CD4-positive, alpha-beta T cell (primary cell): ENCODE measurements at places on chromosomes 16 and 17.

DNA sequence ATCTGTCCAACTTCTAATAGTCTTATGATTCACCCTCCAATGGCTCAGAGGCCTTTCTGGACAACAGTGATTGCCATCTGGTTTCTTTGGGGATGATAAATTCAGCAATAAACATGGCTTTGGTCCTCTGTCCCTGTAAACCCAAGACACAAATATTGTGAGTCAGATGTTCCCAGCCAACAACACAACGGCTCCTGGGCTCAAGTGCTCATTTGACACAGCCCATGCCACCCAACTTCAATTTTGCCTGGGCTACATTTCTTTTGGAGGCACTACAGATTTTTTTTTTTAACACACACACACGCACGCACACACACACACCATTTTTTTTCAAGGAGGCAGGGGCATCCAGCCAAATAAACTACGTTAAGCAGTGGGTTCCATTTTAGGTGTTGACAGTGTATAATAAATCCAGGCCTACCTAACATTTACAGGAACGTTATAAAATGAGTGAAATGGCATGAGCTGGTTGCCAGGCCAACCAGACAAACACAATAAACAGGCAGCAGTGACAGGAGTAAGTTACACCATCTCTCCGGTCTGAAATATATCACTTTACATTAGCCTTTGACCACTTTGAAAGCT is 939.9 kb upstream of the SOX9 start:
- no peak overlapping the region for H3K27ac ChIP-seq
- DNase-seq = no peak
- no peaks in the 10 kb centered on the region for H3K4me1 ChIP-seq
- no peak overlapping the region for H3K4me3 ChIP-seq

DNA sequence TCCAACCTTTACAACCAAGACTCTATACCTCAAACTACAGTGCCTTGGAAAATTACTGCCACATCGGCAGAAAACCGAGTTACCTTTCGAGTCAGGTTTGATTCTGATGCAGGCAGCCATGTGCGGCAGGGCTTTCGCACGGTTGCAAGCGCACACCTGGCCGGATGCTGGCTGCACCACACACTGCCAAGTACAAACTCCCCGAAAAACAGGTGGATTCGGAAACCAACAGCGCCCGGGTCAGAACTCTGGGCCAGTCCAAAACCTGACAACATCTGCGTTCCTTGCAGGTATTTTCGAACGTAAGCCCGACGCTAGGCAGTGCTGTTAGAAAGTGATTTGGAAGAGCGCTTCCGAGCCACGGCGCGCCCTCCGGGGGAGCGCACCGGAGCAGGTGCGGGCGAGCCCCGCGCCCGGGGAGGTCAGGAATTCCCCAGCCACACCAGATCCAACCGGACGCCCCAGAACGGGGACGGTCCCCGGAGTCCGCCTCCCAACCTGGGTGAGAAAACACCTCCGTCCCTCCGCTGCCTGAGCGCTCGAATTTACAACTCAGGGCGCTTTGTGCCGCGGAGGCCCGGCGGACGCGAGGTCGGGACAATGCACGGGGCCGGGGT is 1.2 kb downstream of the USP7 start:
- H3K4me3 ChIP-seq = peak overlapping the region; percentile 68
- H3K4me1 ChIP-seq = peaks cover 56% of the 10 kb centered on the region
- no peaks in the 10 kb centered on the region for H3K27me3 ChIP-seq
- peak; percentile 73 for DNase-seq

DNA sequence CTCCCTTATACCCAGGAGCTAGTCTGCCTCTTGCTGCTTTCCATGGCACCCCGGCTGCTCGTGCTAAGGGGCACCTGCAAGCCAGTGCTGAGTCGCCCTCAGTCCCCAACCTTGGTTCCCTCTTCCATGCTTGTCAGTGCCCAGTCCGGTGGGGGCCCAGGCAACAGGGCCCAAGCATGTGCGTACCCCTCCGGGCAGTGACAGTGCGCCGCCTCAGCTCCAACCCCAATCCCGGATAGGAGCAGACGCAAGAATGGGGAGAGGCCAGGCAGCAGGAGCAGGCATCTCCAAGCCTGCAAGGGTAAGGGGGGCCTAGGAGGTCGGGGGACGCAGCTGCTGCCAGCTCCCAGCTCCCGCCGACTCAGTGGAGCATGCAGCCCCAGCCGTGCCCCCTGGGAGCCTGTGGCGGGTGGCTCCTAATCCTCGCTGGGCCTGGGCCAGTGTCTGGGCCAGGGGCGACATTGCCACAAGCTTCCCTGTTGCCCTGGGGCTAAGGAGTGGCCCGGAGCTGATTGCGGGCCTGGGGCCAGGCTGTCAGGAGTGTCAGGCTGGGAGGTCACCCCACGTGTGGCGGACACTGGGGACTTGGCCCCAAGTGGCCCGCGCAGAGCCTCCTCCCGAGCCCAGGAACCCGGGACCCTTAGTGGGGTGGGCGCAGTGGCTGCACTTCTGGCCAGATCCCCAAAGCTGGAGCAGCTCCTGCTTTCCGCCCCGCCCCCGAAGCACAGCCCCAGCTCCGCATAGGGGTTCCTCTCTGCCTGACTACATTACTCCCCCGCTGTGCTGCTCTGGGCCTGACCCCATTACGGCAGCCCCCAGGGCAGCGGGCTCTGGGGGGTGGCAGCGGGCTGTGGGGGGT is 9.8 kb downstream of the CPD start:
- H3K36me3 ChIP-seq = peaks cover 40% of the 10 kb centered on the region
- no peak overlapping the region for H3K27ac ChIP-seq
- no peaks in the 10 kb centered on the region for H3K4me1 ChIP-seq
- DNase-seq = no peak

DNA sequence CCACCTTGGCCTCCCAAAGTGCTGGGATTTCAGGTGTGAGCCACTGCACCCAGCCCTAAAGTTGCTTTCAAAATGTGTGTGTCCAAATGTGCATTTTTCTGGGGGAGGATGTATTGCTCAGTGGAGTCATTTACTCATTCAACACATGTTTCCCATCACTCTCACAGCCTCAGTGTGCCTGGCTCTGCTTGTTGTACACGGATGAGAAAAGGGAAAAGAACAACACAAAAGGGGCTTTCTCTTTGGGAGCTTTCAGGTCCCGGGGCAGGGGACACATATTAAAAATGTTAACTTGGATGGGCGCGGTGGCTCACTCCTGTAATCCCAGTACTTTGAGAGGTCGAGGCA is 1.7 kb upstream of the PPL start:
- peaks cover 13% of the 10 kb centered on the region for H3K4me1 ChIP-seq
- H3K4me3 ChIP-seq = no peak overlapping the region
- peaks cover 38% of the 10 kb centered on the region for H3K27me3 ChIP-seq
- no peak overlapping the region for H3K27ac ChIP-seq
- no peaks in the 10 kb centered on the region for H3K36me3 ChIP-seq

- H3K36me3 ChIP-seq = peaks cover 18% of the 10 kb centered on the region
- peak overlapping the region; percentile 85 for H3K4me3 ChIP-seq
- DNase-seq = no peak
Measured at GRCh38 chr16:68022278-68022727, 729 bp downstream of the DDX28 start.

DNA sequence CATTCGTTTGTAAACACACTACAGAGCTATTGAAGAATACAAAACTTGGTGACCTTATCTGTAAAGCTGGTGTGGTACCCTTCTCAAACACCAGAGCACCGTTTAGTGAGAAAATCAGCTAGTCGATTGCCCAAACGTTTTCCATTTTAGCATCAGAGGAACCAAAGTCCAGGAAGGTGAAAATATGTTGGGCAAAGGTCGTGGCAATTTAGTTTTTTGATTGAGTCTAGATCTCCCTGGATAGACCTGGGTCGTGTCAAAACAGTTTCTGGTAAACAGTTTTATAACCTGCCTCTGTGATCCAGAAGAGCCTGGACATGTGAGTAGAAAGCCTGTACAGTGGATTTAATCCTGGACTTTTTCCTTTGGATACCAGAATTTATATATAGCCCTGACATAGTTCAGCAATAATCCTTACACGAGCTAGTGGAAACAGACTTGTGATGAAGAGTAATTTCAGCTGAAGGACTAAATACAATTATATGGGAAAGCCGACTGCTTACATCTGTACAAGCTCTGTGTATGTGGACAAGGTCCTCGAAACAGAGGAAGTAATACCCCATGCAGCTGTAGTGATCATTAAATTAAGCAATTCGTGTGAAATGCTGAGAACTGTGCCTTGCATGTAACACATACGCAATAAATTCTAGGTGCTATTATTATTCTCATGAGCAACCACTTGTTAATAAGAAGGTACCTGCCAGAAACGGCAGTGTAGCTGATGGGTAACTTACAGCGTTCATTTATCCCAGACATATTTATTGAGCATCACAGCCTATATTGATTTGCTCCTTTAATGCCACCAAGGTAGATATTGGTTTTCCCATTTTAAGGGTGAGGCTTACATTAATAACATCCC is 72.5 kb downstream of the MAP2K6 start:
- H3K27me3 ChIP-seq = no peaks in the 10 kb centered on the region
- DNase-seq = no peak
- H3K4me3 ChIP-seq = no peak overlapping the region

DNA sequence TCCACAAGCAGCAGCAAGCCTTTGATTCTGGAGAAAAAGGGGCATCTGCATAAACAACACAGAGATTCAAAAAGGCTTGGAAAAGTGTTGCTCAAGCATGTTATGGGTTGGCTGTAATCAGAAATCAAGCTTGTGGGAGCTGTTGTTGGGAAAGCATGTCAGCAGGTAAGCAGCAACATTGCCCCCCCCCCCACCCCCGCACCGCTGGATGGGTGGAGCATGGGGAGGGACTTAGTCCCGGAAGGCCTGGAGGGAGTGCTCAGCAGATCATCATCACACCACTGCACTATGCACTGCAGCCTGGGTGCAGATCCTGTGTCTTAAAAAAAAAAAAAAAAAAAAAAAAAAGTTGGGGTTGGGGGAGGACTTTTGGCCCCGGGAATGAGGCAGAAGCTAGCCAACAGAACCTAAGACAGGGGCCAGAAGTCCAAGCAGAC is 16.8 kb upstream of the AKAP1 start:
- DNase-seq = no peak
- no peaks in the 10 kb centered on the region for H3K36me3 ChIP-seq
- H3K27me3 ChIP-seq = peaks cover 3% of the 10 kb centered on the region
- no peaks in the 10 kb centered on the region for H3K4me1 ChIP-seq

DNA sequence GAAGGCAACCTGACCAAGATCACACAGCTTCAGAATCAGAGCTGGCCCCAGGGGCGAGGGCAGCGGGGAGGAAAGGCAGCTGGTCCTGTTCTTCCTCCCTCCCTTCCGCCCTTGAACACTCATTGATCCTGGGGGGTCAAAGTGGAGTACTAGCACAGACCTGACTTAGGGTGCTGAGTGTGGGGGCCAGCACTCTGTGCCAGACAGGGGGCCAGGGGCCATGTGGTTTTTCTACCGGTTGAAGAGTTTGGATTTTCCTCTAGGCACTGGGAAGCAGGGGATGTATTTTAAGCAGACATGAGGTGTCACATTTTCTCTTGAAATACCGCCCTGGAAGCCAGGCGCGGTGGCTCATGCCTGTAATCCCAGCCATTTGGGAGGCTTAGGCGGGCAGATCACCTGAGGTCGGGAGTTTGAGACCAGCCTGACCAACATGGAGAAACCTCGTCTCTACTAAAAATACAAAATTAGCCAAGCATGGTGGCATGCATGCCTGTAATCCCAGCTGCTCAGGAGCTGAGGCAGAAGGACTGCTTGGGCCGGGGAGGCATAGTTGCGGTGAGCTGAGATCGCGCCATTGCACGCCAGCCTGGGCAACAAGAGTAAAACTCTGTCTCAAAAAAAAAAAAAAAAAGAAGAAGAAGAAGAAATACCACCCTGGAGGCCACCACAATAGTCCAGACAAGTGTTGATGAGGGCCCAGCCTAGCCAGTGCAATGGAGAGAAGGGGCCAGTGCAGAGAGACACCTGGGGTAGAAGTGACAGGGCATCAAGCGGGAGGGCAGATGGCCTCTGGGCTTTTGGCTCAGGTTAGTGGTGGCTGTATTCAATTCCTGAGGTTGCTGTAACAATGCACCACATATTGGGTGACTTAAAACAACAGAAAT is 15.3 kb downstream of the OSBPL7 start:
- H3K27me3 ChIP-seq = no peaks in the 10 kb centered on the region
- DNase-seq = no peak
- H3K4me3 ChIP-seq = no peak overlapping the region
- H3K36me3 ChIP-seq = peaks cover 43% of the 10 kb centered on the region

DNA sequence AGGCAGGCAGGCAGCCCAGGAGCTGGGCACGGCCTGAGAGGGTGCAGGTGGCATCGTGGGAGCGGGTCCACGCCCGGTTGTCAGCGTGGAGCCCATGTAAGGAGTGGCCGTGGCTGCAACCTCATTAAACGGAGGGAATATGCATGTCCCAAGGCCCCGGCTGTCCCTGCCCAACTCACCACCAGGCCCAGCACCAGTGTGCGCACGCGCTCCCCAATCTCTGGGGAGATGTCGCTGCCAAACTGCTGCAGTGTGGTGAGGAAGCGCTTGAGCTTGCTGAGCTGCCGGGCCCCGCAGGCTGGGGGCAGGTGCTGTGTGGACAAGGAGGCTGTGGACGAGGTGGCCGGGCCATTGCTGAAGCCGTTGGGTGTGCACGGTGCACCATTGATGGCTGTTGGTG is 25.6 kb upstream of the PABPN1L start:
- no peak overlapping the region for H3K4me3 ChIP-seq
- no peaks in the 10 kb centered on the region for H3K36me3 ChIP-seq
- H3K27ac ChIP-seq = no peak overlapping the region
- H3K27me3 ChIP-seq = no peaks in the 10 kb centered on the region
- no peak for DNase-seq
- no peaks in the 10 kb centered on the region for H3K4me1 ChIP-seq

GRCh38 chr17:65690626-65691310 is 129.3 kb upstream of the AXIN2 start:
- DNase-seq = peak; percentile 1
- H3K27me3 ChIP-seq = no peaks in the 10 kb centered on the region
- H3K36me3 ChIP-seq = no peaks in the 10 kb centered on the region
- H3K4me3 ChIP-seq = no peak overlapping the region
- H3K27ac ChIP-seq = no peak overlapping the region

GRCh38 chr17:1197379-1197778 is 17.6 kb upstream of the ABR start:
- no peak for DNase-seq
- peaks cover 52% of the 10 kb centered on the region for H3K4me1 ChIP-seq
- H3K27me3 ChIP-seq = no peaks in the 10 kb centered on the region
- H3K36me3 ChIP-seq = no peaks in the 10 kb centered on the region
- H3K27ac ChIP-seq = peak overlapping the region; percentile 4

GRCh38 chr16:17312094-17312710 is 158.6 kb downstream of the XYLT1 start:
- H3K36me3 ChIP-seq = no peaks in the 10 kb centered on the region
- peaks cover 12% of the 10 kb centered on the region for H3K4me1 ChIP-seq
- DNase-seq = no peak
- H3K27me3 ChIP-seq = no peaks in the 10 kb centered on the region
- no peak overlapping the region for H3K4me3 ChIP-seq

DNA sequence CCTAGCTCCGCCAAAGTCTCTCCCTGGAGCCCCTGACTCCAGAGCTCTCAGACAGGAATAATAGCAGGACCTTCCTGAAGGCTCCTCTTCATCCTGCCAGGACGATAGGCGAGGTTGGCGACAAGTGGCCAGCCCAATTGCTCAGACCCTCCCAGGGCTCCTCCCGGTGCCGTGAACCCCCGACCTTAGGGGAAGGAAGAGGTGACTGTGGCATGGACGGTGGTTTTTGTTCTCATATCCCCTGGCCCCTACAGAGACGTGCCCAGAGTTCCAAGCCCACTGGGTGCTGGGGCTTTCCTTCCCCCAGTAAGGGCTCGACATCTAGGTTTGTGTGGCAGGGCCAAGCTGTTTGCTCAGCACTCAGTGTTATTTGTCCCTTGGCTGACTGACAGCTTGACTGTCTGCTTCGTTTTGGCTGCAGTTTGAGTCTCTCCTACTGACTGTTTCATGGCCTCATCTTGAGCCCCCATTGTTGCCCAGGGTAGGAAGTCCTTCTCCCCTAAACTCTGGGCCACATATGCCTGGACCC is 4.6 kb upstream of the ADCY7 start:
- no peak overlapping the region for H3K27ac ChIP-seq
- no peaks in the 10 kb centered on the region for H3K36me3 ChIP-seq
- H3K4me1 ChIP-seq = peaks cover 26% of the 10 kb centered on the region
